Thymus (tissue), 14 donors: ENCODE measurements at places on chromosomes 7 and 10. TPM values are rescaled to one million over a fixed set of nuclear protein-coding genes. Genes with fewer than 3 reads are reported as not detected.

The DOCK4 gene
- 3.5 TPM for total RNA-seq

The SYT15B gene
- total RNA-seq: 0.42 TPM

DNA sequence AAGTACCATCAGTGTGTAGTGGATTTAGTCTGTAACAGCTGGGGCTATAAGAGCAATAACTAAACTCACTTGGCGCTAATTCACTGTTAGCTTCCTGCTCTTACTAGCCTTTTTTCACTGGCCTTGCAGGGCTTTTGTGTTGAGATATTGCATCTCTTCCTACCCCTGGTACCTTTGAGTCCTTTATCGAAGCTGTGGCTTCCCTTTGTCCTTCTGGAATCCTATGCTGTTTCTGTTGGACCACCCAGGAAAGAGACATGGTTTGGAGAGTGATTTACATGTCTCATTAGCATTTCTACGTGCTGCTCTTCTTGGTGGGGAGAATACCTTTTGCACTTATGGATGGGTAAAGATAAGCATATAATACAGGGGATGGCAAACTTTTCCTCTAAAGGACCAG is 103.8 kb downstream of the MLLT10 start:
- H3K27ac ChIP-seq: no peak overlapping the region
- no peak overlapping the region for H3K4me3 ChIP-seq
- H3K27me3 ChIP-seq: no peaks in the 10 kb centered on the region
- no peak for DNase-seq
- H3K36me3 ChIP-seq: peaks cover 30% of the 10 kb centered on the region

DNA sequence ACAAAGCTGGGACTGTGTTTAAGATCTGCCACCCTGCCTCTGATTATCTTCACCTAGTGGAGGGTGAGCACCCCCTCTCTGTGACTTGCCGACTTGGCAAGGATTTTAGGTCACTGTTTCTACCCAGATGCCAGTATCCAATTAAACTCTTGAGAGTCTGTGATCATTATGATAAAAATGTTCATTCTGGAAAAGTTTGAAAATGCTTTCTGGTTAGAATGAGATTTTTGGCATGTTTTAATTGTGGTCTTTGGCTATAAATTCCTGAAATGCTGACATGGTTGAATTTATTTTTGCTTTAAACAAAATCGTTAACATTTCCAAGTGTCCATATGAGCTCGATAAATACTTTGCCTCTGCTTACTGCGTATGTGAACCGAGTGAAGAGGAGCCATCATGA is 221.4 kb downstream of the BICC1 start:
- no peaks in the 10 kb centered on the region for H3K36me3 ChIP-seq
- no peaks in the 10 kb centered on the region for H3K4me1 ChIP-seq
- no peak overlapping the region for H3K27ac ChIP-seq
- H3K27me3 ChIP-seq: no peaks in the 10 kb centered on the region

DNA sequence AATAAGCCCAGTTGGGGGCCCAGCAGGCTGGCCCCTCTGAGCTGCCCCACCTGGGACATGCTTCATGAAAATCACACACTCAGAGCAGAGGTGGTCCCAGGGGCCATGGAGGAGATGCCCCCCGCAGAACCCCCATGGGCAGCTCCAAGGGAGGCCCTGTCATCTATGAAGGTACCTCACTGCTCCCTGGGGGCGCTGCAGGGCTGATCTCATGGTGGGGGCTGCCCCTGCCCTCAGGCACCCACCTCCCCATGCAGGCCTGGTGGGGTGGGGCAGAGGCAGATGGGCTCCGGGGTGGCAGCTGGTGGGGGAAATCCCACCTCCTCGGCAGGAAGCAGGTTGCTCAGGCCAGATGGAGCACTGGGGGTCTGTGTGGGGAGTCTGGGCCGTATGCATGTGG is 60.5 kb downstream of the YKT6 start:
- H3K4me1 ChIP-seq: peaks cover 47% of the 10 kb centered on the region
- no peak overlapping the region for H3K4me3 ChIP-seq
- H3K27ac ChIP-seq: no peak overlapping the region
- DNase-seq: no peak
- H3K27me3 ChIP-seq: no peaks in the 10 kb centered on the region

DNA sequence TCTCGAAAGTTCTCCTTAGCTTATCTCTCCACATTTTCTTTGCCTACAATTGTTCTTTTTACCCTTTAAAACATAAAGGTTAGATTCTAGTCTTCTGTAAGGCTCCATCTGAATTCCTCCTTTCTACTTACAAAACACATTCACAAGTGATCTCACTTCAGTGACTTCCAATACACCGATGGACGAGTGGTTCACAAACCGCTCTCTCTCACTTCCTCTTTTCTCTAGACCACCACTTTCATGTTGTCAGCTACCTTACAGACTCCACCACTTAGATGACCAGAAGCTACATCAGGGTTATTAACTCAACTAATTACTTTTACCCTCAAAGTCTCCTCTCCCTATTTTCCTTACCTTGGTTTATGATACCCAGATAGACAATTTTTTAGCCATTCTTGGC is 11.8 kb downstream of the MET start:
- no peaks in the 10 kb centered on the region for H3K27me3 ChIP-seq
- H3K36me3 ChIP-seq: no peaks in the 10 kb centered on the region
- no peaks in the 10 kb centered on the region for H3K4me1 ChIP-seq
- no peak for DNase-seq

DNA sequence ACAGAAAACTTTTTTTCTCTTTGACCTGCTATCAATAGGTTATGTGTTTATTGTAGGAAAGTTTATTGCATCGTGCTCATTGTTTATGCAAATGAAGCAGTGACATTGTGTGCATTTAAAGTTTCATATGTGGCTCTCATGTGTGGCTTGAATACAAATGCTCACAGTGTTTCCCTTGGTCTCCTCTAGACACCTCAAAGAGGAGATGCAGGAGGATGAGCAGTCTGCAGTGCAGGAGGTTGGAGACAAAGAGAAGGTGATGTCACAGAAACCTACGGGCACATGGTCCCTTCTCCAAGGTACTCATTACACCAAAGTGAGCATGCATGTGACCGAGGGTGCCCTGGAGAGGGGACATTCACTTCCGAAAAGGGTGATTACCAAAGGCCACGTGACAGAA is 430.2 kb downstream of the INHBA start:
- no peak for DNase-seq
- H3K27ac ChIP-seq: no peak overlapping the region
- H3K27me3 ChIP-seq: no peaks in the 10 kb centered on the region
- no peaks in the 10 kb centered on the region for H3K4me1 ChIP-seq
- no peak overlapping the region for H3K4me3 ChIP-seq

DNA sequence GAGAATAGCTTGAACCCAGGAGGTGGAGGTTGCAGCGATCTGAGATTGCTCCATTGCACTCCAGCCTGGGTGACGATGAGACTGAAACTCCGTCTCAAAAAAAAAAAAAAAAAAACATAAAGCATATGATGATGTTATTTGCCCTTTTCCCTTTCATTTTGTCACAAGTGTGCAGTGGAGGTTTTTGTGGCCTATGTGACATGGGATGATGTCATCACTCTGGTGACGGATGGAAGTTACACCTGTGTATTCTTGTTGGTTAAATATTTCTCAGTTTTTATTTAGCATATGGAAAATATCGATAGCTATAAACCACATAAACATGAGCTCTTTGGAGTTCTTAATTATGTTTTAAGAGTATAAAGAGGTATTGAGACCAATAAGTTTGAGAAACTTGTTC is 71.8 kb upstream of the EMX2 start:
- no peaks in the 10 kb centered on the region for H3K4me1 ChIP-seq
- H3K27ac ChIP-seq: no peak overlapping the region
- no peak overlapping the region for H3K4me3 ChIP-seq
- no peaks in the 10 kb centered on the region for H3K27me3 ChIP-seq
- no peak for DNase-seq
- H3K36me3 ChIP-seq: no peaks in the 10 kb centered on the region
